ENCODE measurements at places on chromosomes 4 and X. TPM values are rescaled to one million over a fixed set of nuclear protein-coding genes. Genes with fewer than 3 reads are reported as not detected.

The DMP1 gene
- not detected for total RNA-seq

GRCh38 chr4:98430708-98431403 is 169.7 kb downstream of the RAP1GDS1 start:
- H3K27ac ChIP-seq, result no peak overlapping the region
- H3K27me3 ChIP-seq, result no peaks in the 10 kb centered on the region
- no peaks in the 10 kb centered on the region for H3K4me1 ChIP-seq
- no peak for DNase-seq
- H3K36me3 ChIP-seq, result peaks cover 8% of the 10 kb centered on the region

GRCh38 chr4:155085843-155086530 is 122.4 kb upstream of the NPY2R start:
- DNase-seq, result no peak
- no peak overlapping the region for H3K27ac ChIP-seq
- H3K4me1 ChIP-seq, result no peaks in the 10 kb centered on the region
- no peaks in the 10 kb centered on the region for H3K36me3 ChIP-seq
- H3K27me3 ChIP-seq, result no peaks in the 10 kb centered on the region

- H3K36me3 ChIP-seq, result peaks cover 7% of the 10 kb centered on the region
- H3K4me3 ChIP-seq, result no peak overlapping the region
- peak overlapping the region; percentile 22 for H3K27ac ChIP-seq
- H3K4me1 ChIP-seq, result peaks cover 5% of the 10 kb centered on the region
- no peaks in the 10 kb centered on the region for H3K27me3 ChIP-seq
Observed at GRCh38 chrX:13764765-13765164, 30.2 kb downstream of the OFD1 start.

DNA sequence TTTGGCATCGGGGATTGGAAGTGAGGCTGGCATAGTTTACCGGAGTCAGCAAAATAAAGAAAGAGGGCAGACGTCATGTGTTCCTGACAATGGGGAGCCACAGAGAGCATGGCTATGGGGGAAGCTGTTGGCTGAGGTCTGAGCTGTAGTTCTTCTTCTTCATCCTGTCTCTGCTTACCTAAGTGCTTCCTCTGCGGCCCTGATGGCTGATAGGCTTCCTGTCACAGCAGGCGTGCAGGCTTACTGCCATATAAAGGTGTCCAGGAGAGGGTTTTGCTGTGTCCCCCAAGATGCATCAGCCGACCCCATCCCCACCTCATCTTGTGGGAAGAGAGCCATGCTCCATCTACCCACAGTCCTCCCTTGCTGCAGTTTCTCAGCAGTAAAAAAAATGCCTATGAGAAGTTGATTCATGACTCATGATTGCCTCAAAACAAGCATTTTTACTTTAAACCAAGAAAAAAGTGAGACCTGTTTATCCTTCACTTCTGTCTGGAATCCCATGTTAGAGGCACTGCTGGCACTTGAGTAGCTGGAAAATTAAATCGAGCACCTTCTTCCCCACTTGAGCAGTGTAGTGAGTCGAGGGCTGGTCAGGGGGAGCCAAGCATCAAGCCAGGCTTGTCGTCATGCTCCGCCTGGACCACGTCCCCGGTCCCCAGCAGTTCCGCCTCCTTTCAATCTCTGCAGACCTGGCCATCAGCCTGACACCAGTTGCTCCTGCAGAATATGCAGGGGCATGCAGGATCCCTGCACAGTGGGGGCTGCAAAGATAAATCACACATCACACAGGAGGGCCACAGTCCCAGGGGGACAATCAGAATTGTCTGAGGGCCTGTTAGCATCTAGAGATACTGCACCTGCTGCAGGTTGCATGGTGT is 237.8 kb downstream of the EVC2 start:
- no peak overlapping the region for H3K27ac ChIP-seq
- no peaks in the 10 kb centered on the region for H3K4me1 ChIP-seq
- H3K27me3 ChIP-seq, result no peaks in the 10 kb centered on the region
- H3K4me3 ChIP-seq, result no peak overlapping the region
- no peaks in the 10 kb centered on the region for H3K36me3 ChIP-seq
- DNase-seq, result peak; percentile 39
